IPS DF 6.9 (cell line): ENCODE measurements at places on chromosomes 2 and 18.

DNA sequence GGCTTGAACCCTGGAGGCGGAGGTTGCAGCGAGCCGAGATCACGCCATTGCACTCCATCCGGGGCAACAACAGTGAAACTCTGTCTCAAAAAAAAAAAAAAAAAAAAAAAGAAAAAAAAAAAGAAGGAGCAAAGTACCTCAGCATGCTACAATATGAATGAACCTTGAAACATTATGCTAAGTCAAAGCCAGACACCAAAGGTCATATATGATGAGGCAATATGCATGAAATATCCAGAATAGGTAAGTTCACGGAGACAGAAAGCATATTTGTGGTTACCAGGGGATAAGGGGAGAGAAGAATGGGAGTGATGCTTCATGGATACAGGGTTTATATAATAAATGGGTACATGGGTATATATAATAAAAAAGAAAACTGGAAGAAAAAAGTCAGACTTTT, 93.3 kb downstream of the PRELID3A start:
- DNase-seq = no peak

- DNase-seq = no peak
Observed at GRCh38 chr18:57052173-57052572, 94.7 kb upstream of the BOD1L2 start.

DNA sequence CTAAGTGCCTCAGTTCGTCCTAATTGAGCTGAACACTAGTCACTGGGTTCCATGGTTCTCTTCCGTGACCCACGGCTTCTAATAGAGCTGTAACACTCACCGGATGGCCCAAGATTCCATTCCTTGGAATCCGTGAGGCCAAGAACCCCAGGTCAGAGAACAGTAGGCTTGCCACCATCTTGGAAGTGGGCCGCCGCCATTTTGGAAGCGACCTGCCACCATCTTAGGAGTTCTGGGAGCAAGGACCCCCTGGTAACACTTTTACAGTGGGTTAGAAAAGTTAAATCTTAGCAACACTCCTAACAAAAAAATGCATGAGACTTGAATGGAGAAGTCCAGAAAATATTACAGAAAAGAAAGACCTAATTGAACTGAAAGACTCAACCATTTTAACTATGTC, 84.5 kb downstream of the TMEM18 start:
- no peak for DNase-seq

- DNase-seq = no peak
Observed at GRCh38 chr2:177467646-177468045, 75.1 kb downstream of the AGPS start.

GRCh38 chr2:46184794-46185583, 112.2 kb upstream of the EPAS1 start:
- no peak for DNase-seq

DNA sequence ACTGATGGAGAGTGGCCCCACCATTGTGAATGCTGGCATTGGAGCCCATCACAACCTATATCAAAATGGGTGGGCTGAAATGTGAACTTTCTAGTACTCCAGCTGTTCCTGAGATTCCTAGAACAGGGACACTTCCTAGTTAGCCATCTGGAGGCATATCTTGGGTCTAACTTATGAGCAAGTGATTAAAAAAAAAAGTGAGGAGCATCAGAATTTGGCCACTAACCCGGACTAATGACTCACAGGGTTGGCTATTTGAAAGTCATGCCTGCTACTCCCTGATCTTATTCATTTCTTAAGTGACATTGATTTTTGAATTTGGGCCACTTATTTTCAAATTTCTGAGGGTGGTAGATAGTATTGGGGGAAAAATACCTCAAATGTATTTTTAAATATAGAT, 216.6 kb downstream of the HRH4 start:
- no peak for DNase-seq

GRCh38 chr2:30315391-30316063, 84.2 kb downstream of the LBH start:
- DNase-seq = no peak

GRCh38 chr2:232974396-232974795, 38.7 kb downstream of the NGEF start:
- DNase-seq = no peak

DNA sequence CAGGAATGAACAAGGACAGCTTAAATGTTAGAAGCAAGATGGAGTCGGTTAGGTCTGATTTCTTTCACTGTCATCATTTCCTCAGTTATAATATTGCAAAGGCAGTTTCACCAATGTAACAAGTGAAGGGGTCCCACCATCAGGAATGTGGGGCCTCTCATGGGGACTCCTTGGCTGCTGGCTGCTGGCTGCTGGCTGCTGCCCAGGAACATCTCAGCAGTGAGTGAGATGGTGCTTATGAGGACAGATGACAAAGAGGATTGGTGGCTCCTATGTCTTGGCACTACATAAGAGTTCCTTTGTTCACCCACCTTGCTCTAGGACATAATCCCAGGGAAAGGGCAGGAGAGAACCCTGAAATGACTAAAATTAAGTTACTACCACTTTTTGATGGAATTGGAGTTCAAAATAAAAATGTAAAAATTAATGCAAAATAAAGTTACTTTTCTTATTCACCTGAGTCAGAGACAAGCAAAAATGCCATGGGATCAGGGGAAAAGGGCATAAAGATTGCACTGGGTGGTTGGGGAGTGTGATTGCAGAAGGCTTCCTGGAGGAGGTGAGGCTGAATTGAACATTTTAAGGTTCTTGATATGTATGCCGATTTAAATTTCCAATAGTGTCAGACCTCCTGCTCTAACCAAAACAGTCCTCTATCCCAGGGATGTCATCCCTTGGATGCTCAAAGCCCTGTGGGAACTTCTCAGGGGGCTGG, 23.4 kb downstream of the TMEM177 start:
- DNase-seq = no peak

DNA sequence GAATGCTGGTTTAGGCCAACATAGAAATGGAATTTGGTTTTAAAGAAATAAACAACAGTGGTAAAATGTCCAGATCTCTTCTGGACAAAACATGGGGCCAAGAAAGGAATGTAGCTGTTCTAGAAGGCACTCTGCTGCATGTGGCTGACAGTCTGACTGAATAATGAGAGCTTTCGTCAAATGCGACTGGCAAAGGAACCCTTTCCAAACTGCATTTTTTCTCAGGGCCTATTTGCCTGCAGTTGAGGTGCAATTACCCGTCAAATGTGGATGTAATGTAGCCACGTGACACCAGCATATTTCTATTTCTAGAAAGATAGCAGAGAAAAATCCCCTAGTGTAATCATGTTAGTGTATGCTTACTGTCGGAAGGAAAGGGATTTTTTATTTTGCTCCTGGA, 741.2 kb downstream of the NRXN1 start:
- no peak for DNase-seq
